Stimulated activated effector memory CD8-positive, alpha-beta T cell treated with anti-CD3 and anti-CD28 coated beads, Interleukin-12 subunit alpha, Interleukin-12 subunit beta, amount 100 ng/mL, for 72 hours (primary cell): ENCODE measurements at places on chromosomes 12 and 14.

DNA sequence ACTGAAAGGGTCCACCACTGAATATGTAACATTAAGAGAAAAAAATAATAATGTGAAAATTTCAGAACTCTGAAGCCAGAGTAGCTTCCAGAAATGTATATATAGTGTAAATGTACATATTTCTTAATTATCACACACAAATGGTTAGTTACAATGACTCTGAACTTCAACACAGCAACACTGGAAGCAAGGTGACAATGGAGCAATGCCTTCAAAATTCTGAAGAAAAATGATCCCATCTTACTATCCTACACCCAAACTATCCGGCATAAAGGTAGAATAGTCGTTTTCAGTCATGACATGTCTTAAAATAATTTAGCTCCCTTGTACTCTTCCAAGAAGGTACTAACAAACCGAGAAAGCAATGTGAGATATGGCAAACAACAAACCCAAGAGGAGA is 11.9 kb downstream of the NAP1L1 start:
- DNase-seq = no peak

DNA sequence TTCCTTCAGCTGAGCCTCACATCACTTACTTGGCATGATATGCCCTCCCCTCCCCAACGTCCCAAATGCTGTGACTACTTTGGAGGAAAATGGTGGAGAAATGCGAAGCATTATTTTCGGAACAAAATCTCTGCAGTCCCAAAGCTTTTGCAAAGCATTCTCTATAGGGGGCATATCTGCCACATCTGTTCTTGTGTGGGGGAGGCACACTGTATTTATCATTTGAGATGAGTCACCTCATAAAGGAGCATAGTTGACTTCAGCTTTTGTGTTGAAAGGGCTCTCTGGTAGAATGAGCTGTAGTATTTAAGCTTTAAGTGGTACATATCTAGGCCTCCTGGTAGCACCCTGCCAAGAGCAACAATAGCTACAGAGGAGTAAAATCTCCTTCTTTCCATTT is 447.5 kb downstream of the ADAMTS20 start:
- no peak for DNase-seq

DNA sequence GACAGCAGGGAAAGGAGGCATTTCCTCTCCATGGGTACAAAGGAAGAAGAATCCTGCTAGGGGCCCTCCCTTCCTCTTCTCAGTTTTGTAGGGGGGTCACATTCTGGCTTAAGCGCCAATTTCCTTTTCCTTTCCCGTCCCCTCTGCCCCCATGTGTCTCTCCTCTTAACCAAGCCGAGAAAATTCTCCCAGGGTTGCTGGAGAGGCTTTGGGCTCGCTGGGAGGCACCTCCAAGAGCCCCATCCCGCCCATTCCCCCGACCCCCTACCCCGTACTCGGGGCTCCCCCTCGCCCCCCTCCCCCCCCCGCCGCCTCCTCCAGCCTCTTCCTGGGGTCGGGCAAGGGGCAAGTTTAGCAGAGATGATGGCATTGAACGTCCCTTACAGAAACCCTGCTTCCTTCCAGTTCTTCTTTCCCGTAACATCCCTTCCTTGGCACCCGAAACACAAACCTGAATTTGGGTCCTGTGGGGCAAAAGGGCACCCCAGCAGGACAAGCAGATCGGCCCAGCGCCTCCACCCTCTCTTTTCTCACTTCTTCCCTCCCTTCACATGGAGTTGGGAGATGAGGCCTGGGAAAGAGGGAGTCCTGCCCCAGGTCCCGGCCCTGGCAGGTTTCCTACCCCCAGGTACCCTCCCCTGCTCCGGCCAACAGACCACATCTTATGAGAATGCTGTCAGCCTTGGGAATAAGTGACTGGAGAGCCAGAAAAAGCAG is 13.7 kb downstream of the PLEKHG6 start:
- DNase-seq = no peak

DNA sequence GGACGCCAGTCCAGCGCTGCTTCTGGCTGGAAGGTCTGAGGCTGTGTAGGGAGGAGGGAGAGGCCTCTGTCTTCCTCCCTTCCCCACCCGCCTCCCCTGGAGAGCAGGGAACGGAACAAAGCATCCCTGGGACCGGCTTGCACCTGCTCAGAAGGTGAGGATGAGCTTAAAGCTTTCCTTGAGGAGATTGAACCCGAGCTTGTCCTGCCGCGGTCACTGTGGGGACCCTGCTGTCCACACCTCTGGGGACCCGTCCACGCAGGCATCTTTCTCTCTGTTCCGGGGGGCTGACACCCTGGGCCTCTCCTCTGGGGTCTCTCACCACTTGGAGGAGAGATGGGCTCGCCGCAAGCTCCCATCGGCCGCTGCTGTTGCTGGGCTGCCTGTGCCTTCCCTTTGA is 33.2 kb upstream of the SFSWAP start:
- DNase-seq = no peak

DNA sequence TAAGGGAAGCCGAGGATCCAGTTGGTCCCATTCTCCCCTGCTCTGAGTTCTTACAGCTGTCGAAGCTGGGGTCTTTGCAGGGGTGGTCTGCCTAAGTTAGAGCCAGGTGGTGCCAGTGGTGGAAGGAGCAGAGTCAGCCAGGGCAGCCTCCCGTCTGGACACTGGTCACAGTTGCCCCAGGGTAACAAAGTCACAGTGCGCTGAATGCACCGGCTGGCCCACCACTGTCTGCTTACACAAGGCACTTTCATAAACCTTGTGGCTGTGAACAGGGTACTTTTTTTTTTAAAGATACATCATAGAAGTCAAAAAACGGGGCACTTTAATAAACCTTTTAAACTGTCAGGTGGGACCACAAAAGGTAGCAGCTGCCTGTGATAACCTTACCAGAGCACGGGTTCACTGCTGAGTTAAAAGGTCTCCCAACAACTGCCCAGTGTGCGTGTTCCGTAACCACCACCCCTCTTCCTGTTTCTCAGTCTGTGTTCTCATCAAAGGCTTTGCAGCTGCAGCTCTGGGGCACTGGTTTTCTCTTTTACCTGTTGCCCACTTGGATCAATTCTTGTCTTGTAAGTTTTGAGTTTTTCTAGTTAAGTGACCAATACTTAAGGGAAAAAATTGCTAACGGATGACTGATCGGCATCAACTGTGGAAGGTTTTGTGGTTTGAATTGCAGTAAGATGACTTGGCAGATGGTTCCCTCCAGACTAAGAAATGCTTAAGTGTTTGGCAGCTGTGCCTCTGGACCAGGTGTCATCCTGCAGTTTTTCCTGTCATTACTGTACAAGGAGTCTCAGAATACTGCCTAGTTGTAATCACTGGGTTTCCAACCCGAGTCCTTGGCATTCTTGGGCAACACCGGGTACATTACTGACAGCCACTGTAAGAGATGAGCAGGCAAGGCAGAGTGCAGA is 55.9 kb downstream of the DYNC1H1 start:
- DNase-seq = no peak

DNA sequence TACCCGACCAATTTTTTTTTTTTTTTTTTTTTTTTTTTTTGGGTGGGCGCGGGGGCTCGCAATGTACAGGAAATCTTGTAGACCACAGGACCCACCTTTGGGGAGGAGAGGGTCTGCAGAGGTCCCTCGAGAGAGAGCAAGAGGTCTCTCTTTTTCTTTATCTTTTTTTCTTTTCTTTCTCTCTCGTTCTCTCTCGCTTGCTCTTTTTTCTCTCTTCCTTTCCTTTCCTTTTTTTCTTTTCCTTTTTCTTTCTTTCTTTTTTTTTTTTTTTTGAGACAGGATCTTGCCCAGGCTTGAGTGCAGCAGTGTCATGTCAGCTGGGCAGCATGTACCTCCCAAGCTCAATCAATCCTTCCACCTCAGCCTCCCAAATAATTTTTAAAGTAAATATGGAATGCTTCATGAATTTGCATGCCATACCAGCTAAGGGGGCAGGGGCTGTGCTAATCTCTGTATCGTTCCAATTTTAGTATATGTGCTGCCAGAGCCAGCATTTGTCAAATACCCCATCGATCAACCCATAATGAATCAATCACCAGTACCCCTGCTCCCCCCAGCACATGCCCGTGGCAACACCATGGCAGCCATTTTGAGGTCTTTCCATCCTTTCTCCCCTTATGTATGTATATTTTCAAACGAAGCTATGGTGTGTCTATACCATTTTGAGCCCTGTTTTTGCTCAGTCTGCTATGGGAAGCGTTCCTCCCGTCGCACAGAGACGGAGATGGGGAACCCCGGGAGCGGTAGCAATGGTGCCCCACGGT is 9.3 kb downstream of the PAPLN start:
- no peak for DNase-seq

GRCh38 chr14:51310505-51310944 is 70.5 kb downstream of the TMX1 start:
- DNase-seq = no peak

DNA sequence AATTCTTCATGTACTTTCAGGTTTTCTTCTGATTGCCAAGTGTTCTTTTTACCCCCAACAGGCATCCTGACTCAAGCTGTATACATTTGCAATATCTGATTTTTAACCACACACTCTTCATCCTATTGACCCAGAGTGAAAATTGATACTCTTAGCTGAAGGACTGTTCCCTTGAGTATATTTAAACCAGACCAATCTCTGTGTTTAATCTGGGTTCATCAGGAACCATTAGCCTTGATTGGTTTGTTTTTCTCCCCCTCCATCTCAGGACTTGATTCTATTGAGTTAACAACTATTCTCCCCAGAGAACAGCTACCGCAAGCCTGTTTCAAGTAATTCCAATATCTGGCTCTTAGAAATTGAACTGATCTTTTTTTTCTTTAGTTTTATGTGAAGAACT is 222.3 kb upstream of the NOVA1 start:
- DNase-seq = no peak

DNA sequence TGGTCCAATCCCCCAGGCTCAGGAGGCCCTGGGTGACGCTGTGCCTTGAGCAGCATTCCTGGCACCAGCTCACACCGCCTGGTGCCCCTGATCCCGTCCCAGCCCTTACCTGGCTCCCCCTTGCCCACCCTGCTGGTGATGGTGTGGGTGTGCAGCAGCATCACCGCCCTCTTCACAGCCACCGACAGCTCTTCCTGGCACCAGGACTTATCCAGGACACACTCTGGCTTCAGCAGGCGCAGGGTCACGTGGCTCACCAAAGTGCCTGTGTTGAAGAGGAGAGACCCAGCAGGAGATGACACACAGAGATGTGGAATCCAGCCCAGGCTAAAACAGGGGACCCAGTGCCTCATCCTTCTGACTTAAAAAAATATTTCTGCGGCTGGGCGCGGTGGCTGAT is 36.2 kb downstream of the GCN1 start:
- DNase-seq = no peak

DNA sequence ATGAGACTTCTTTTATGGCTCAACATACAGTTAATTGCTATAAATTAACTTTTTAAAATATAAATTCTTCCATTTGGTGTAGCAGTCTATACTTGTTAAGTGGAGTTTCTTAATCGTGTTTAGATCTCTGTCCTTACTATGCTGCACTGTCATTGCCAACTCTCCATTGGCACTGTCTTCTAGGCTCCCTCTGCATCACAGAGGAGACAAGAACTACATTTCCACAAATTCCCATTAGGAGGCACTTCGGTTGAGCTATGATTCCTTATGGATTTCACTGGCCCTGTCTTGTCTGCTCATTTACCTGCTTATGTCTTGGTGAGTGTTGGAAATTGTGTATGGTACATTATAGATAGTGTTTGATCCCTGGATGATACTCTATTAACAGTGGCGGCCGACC is 630.9 kb upstream of the ATXN7L3B start:
- no peak for DNase-seq

GRCh38 chr12:80937391-80938238 is at the start of gene LIN7A:
Gene LIN7A, minus strand, starts transcription at chr12:80937934. Its CDS starts 212 bp downstream, at chr12:80937722.
- DNase-seq = no peak

DNA sequence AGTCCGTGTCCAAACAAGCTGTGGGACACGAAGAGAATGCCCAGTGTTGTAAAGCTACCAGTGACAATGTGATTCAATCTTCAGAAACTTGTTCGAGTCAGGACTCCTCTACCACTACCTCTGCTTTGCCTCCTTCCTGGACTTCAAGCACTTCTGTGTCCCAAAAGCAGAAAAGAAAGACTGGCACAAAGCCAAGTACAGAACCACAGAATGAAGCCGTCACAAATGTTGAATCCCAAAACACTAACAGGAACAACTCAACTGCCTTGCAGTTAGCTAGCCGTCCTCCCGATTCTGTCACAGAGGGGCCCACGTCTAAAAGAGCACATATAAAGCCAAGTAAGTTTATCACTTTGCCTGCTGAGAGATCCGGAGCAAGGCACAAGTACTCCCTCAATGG is 284.9 kb downstream of the LRFN5 start:
- DNase-seq = no peak

DNA sequence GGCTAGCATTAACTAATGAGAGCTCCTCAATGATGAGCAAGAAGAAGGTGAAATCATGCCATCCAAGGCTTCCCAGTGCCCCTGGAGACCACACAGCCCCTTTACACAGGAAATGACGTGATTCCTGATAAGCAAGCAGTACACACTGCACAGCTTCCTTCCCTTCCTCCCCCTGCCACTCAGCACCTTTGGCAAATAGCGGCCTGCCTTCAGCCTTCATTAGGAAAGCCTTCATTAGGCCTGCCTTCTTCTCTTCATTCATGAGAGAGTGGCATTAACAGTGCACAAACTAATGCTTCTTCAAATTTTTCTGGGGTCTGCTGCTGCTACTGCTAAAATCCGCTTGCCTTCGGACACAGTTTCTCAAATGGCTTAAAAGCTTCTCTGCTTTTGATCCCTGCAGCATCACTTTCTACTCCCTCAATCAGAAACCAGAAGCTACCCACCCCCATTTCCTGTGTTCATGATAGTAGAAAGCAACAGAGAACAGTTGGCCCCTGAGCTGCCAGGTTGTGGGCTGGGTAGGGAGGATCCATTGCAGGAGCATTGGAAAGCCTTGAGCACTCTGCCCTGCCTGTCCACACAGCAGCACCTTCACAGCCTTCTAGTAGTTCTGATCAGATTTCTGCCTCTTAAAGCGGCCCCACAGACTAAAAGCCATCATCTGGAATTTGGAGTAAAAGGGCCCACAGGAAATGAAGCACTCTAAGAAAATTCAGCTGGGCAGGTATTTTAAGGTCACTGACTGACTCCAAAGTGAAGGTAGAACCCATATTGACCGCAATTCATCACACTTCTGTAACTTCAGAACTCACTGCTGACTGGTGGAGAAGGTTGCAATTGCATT is 103.8 kb upstream of the ETV6 start:
- no peak for DNase-seq

GRCh38 chr14:50001999-50002925 is 109.4 kb downstream of the ARF6 start:
- DNase-seq = peak; percentile 91

- DNase-seq = no peak
Measured at GRCh38 chr14:85316701-85317410, 213.1 kb upstream of the FLRT2 start.

DNA sequence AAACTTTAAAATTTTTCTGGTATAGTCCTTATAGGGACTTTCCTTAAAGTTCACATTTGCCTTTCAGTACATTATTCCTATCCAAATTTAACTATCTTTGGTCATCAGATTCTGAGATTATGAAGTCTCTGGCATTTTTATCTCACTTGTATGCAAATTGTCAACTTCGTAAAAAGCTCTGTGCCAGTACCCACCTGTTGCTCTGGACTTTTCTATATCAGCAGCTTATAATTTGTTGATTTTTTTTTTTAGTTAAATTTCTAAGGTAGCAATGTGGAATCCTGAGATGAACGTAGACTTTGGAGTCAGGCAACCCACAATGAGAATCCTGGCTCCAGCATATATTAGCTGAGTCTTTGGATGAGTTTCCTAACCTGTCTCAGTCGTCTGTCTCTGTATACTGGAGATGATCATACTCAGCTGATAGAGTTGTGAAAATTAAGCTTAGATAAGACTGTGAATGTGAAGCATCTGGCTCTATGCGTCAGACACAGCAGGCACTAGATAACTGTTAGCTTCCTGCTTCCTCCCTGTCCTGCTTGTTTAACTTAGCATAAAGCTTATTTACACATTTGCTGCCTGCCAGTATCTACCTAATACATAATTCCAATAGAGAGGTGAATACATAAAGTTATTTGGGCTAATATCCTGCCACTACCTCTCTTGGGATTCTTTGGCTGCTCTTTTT is 59.8 kb downstream of the MARK3 start:
- no peak for DNase-seq
